ENCODE measurements at places on chromosomes 2 and 18.
A peak's percentile ranks its signal among the peaks of the same experiment; 100 is the strongest.

GRCh38 chr2:8165550-8165949 is 516.3 kb upstream of the ID2 start:
- DNase-seq: no peak

- DNase-seq: no peak
Measured at GRCh38 chr2:129460299-129461198, 518.9 kb upstream of the RAB6C start.

- DNase-seq: no peak
Measured at GRCh38 chr2:10845640-10846039, 33.1 kb upstream of the PDIA6 start.

DNA sequence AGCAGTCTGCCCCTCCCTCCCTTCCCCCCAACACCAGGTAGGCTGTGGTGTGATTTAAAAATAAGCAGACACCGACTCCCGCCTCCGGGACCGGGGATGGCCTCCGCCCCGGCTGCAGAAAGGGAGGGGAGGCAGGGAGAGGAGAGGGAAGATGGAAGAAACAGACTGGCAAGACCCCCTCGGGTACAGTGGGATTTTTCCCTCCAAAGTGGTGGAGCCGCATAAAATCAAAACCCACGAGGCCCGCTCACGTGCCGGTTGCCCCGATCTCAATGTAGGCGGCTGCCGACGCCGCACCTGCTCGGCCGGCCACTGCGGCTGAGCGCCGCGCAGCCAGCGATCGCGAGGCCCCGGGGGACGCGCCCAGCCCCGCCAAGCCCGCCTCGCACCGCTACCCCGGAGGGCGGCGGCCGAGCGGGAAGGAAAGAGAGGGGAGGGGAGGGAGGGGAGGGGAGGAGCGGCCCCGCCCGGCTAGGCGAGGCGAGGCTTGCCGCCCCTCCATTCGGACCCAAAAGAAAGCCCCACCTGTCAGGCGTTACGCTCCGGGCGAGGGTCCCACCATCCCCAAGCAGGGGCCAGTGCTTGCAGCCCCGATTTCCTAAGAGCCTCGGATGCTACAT is 811 bp downstream of the ADD2 start:
- peak; percentile 74 for DNase-seq

- DNase-seq: no peak
Measured at GRCh38 chr18:29969876-29970275, 1072.7 kb downstream of the DSC3 start.

- no peak for DNase-seq
Measured at GRCh38 chr2:64394153-64394552, 59.8 kb upstream of the LGALSL start.

GRCh38 chr18:9403795-9404564 is 69.4 kb downstream of the TWSG1 start:
- no peak for DNase-seq
